D341Med (cell line): ENCODE measurements at places on chromosomes 4 and X.

GRCh38 chr4:173930329-173930967, 353.0 kb downstream of the FBXO8 start:
- no peak for DNase-seq

GRCh38 chrX:2696698-2697215, 5.7 kb downstream of the CD99 start:
- no peak for DNase-seq

DNA sequence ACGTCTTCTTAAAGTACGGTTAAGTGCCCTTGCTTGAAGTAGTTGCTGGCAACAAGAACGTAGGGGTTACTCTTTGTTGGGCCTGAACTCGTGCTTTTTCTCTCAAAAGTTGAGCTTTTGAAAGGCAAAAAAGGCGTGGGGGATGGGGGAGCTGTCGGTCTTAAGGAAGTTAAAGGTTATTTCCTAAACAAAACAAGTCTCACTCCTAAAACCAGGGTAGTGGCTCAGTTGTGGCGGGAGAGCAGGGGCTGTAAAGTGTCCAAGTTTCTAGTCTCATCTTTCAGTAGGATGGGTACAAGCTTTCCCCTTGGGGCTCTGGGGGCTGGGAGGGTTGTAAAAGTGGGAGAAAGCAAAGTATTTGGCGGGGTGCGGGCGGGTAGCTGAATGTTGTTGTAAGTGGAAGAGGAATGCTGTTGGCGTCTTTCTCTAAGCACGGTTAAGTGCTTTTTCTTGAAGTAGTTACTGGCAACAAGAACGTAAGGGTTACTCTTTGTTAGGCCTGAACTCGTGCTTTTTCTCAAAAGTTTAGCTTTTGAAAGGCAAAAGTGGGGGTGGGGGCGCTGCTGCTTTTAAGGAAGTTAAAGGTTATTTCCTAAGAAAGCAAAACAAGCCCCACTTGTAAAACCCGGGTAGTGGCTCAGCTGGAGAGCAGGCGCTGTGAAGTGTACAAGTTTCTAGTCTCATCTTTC, 904 bp upstream of the WDR1 start:
- DNase-seq, result no peak

DNA sequence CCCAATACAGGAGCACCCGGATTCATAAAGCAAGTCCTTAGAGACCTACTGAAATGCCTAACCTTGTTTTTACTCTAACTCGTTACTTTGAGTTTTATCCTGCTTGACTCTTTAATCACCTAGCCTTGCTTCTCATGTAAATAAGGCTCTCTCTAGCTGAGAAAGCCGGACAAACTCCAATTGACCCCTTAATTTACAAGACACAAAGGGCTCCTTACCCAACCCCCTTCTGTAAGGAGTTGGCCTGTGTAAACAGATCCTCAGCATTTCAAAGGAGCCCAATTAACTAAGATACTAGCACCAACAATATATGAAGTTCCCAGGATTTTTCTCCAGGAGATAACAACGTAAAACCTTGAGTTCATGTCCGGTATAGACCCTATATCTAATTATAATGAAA, 61.7 kb downstream of the CT47B1 start:
- no peak for DNase-seq

GRCh38 chrX:40385256-40385655, 195.5 kb upstream of the ATP6AP2 start:
- no peak for DNase-seq

DNA sequence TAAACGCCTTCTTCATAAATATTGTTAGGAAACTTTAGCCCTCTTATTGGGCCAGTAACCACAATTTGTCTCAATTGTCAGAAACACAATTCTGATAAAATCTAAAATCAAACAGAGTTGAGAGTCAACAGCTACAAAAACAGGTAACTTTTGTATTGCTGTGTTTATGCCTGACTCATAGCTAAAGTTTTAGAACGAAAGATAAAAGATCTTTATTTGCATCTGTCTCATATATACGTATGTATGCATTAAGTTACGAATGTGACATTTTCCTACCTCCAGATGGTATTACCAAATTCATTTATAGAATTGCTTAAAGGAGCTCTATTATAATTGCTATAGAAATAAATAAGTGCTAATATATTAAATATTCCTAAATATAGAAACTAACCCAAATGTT, 887.9 kb upstream of the NDST4 start:
- no peak for DNase-seq

DNA sequence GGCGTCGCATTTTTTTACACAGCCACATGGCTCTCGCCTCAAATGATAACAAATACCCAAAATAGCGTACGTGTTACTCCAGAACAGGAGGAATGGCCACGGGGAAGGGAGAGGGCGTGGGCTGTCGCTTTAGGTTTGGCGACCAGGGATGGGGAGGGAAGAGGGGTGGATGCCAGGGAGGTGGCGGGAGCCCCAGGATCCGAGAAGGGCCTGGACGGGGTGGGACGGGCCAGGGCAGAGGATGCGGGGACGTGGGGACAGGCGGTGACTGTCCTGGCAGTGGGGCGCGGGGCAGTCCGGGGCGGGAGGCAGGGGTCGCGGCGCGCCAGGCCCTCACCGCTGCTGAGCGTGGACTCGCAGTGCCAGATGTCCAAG, 631 bp downstream of the TMEM47 start:
- DNase-seq, result peak; percentile 9

DNA sequence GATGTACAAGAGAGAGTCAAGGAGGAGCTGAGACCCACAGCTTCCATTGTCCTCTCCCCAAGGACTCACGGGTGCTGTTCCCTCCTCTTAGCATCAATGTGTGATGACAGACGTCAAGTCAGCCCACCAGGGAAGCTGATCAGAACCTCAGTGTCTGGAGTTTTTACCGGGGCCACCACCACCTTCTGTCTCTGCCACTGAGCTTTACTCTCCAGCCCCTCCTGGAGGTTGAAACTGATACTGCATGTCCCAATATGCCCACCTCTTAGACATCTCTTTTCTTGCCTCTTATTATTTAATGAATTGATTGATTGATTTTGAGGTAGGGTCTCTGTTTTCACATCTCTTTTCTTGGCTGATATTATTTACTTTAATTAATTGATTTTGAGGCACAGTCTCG, 10.3 kb upstream of the AKAP17A start:
- peak; percentile 80 for DNase-seq

DNA sequence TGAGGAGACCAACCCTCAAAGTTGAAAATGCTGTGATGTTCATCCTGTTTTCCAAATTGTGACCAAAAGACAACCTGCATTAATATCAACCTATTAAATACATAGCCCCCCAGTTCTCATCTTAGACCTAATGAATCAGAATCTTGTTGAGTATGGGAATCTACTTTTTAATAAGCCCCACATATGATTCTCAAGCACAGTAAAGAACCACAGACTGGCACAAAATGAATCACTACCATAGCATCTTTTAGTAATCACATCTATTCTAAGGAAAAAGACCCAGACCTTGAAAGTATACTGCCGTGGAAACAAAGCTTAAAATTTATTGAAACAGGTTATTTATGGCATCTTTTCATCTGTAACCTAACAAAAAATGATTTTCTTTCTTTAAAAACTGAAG, 152.9 kb downstream of the STPG2 start:
- no peak for DNase-seq

DNA sequence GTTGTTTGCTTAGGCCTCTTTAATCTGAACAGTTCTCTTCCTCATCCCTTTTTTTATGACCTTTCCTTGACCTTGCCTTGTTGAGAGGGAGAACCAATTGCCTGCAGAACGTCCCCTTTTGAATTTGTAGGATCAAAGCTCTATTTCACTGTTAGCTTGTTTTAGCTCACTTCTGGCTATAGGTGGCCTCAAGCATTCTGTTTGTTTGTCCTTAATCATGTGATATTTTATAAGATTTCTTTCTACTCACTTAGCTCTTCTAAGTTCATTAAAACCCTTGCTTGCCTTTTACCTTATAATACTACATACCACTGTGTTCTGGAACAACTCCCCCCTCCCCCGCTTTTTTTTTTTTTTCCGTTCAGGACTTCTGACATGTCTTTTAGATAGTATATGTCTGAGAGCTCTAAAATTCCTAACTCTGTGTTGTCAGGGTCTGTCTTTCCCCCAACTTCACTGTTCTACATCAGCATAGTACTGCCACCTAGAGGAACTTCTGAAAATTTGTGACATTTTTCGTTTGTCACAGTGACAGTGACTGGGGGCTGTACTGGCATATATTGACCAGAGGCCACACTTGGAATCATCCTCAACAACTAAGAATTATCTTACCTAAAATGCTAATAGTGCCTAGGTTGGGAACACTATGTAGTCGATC, 128.5 kb downstream of the LARP7 start:
- peak; percentile 52 for DNase-seq

GRCh38 chr4:2786152-2786671, 6.7 kb upstream of the SH3BP2 start:
- DNase-seq, result no peak

DNA sequence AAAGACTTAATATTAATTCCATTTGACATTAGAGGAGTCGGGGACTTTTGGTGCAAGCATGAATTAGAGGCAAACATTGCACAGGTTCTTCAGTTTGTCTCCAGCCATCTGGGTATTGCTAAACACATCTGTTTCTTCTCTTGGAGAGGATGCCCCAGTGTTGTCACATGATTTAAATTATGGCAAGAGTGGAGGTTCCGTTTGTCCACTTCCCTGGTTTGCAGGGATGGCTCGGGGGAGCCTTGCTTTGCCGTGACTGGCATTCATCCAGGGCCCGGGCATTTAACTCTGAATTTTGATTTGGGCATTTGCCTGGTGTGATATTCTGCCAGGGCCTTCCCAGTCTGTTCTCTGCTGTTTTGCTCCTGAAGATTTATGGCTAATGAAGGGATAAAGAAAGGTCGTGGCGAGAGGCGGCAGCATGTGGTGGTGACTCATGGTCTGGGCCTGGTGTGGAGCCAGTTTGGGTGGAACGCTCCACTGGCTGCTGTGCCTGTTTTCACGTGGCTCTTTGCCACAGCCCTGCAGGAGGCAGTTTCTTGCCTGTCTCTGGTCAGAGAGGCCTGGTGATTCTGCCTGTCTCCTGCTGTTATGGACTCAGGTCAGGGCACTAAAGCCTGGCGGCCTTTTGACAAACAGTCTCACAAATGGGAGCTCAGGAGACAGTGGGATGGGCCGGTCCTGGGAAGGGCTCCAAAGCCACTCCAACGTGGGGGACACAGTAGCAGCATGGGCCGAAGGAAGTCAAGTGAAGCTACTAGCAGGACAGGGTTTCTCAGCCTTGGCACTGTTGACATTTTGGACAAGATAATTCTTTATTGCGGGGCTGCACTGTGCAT, 99.4 kb upstream of the PGRMC2 start:
- DNase-seq, result no peak

DNA sequence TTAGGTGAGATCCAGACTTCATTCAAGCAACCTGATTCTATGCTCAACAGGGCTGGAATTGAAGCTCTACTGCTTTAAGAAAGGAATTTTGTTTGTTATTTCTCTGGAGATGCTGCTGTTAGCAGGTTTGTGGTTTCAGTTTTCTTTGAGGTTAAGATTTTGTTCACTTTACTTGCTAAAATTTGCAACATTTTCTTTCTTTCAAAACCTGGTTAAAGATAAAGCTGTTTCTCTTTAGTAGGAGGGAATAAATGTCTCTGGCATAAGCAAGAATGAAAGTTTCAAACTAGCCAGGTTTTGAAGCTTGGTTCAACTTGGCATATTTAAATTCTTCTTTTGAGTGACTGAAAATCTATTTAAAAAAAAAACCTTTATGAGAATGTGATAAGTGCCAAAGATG, 660.6 kb upstream of the NR3C2 start:
- no peak for DNase-seq

DNA sequence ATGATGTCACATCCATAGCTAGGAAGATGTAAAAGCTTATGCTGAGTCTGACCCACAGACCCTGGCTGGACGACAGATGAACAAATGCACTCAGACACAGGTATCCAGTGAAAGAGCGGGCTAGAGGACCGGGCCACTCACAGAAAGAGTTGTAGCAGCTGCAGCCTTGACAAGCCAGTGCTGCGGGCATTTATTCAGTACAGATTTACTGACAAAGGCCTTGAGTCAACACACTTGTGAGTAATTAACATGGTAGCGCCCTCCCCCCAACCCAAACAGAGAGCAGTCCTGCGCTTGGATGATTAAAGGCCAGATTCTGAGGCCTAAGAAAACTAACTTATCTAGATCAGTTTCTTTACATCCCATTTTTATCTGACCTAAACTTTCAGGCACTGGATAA, 244.6 kb downstream of the SPANXN4 start:
- DNase-seq, result no peak

- peak; percentile 76 for DNase-seq
These were observed 138.8 kb upstream of the MSX1 start for GRCh38 chr4:4720646-4721045.

DNA sequence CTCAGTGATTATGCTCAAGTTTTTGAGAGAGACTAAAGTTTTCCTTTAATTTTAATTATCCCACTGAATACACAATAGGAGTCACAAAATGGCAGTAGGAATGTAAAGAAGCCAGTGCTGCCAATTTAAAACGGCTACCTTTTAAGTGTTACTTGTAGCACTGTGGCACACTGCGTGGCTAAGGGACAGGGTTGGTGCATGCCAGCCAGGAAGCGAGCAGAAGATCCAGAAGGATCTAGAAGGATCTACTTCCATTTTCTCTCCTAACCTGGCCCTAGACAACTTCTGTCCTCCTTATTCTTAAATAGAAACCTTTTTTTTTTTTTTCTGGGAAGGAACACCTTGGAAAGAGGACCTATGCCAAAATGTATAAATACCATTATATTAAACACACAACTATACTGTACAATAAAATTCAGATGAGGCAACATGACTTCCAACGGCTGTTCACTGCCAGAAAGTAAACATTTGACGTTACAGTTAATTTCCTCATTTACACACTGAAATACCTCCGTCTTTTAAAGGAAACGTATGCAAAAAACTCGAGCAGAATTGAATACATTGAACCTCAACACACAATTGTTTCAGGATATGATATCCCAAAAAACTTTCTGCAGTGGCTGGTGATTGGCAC, 2.7 kb downstream of the USP26 start:
- DNase-seq, result no peak

DNA sequence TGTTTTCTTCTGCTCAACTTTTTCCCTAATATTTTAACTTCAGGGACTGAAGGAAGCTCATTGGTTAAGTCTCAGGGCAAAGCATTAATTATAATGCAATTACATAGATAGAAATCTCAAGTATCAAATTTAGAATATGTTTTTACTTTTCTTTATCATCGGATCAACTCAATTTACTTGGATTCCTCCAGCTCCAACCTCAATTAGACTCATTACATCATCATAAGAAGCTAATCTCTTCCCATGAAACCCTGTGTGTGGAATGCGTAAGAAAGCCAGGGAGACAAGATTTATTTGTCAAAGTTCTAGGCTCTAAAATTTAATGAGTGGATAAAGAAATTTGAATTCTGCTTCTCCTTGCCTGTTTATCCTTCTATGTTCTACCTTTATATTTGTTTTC, 918.4 kb downstream of the ADGRL3 start:
- no peak for DNase-seq

- no peak for DNase-seq
These were observed 148.9 kb upstream of the RBPJ start for GRCh38 chr4:26171941-26172340.

GRCh38 chrX:97876697-97877407, 993.1 kb downstream of the RPA4 start:
- no peak for DNase-seq

DNA sequence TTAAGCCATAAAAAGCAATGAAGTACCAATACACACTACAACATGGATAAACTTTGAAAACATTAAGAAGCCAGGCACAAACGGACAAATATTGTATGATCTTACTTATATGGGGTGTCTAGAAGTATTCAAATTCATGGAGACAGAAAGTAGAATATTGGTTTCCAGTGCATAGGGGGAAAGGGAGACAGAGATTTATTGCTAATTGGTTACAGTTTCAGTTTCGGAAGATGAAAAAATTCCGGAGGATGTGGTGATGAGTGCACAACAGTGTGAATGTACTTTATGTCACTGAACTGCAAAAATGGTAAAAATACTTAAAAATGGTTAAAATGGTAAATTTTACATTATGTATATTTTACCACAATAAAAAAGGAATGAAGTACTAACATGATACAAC, 5.1 kb upstream of the PRDX4 start:
- no peak for DNase-seq
